ENCODE measurements at places on chromosomes 7 and 10.

DNA sequence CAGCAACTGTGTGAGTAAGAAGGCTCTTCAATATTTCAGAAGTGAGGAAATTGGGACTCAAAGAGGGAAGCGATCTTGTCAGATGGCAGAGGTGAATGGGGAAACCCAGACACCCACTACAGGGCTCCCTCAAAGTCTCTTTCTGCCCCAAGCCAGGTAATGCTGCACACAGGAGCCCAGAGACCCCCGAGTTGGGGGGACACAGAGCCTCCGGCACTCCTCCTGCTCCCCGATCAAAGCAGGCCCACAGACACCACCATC is 139.4 kb downstream of the TNS3 start:
- DNase-seq: no peak

DNA sequence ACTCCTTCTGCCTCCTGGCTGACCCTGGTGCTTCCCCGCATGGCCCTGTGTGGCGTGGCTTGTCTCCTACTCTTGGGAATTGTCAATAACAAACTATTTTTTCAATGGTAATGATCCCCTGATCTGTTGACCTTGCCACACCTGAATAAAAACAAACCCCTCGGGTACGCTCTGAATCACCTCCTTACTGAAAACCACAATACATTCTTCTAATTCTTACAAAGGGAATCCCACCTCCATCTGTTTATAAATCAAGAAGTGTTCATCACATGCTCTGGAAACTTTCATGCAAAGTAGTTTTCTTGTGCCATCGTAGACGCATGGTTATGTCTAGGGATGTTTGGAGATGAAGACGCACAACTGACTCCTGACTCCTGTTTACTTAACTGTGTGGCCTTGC is 245.8 kb downstream of the FRMD4A start:
- DNase-seq: no peak

DNA sequence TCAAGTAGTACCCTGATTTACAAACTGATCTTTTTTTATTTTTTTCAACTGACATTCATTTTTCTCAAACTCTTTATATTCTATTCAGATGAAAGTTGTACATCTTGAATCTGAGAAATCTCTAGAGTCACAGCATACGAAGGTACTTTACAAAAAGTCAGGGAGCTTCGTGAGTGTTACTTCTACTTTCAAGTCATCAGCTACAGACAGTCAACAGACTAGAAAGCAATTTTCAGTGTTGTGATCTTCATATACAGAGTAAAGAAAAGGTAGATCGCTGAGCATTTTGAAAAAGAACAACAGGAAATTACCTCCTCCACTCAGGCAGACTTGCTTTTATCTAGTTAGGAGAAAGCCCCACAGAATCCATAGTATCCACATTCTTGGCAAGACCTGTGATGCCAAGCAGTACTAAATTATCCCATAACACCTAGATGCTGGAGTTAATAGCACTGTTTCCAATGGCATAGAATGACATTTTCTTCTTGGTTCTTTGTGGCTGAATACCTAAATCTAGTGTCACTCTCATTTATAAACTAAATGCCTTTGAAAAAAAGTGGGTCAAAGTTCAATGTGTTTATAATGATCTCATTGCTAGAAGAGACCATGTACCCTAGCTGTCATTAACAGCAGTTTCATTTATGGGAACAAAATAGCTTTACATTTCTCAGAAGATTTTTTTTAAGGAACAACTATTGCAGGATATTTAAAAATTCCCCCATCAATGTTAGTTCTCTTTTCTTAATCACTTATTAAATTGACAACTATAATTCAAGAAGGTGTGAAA is 12.0 kb upstream of the ZNF800 start:
- DNase-seq: no peak

DNA sequence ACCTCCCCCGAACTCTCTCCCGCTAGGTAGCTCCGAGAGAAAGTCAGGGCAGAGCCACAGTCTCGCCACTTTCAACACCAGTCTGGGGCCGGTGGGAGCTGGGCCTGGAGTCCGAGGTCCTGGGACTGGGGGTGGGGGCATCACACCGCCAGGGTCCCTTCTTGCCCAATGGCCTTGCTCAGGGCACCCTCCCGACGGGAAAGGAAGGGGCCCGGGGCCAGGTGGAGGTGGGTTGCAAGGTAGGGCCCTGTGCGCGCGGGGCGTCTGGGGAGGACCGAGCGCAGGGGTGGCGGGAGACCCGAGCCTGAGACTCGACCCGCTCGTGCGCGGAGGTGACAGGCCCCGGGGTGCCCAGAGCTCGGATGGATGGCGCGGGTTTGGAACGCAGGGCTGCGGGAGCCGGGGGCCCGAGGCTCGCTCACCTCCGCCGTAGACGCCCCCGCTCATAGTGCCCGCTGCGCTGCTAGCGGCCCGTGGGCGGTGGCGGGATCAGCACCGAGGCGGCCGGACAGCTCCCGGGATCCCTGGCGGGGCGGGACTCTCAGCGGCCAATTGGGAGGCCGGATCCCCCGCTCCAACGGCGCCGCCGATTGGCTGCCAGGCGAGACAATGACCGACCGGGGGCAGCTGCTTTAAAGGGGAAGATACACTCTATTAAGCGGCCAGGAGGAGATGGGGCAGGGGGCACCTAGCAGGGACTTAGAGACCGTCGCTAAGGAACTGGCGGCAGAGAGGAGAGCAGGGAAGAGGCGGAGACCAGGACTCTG is at the start of gene ACTL6B:
Gene ACTL6B (minus strand): TSS at position 541 of the 767 bp plus-strand sequence. CDS start 94 bp downstream, at position 447.
- peak; percentile 63 for DNase-seq

- no peak for DNase-seq
These were observed 117.6 kb upstream of the TCF7L2 start for GRCh38 chr10:112832361-112832878.

DNA sequence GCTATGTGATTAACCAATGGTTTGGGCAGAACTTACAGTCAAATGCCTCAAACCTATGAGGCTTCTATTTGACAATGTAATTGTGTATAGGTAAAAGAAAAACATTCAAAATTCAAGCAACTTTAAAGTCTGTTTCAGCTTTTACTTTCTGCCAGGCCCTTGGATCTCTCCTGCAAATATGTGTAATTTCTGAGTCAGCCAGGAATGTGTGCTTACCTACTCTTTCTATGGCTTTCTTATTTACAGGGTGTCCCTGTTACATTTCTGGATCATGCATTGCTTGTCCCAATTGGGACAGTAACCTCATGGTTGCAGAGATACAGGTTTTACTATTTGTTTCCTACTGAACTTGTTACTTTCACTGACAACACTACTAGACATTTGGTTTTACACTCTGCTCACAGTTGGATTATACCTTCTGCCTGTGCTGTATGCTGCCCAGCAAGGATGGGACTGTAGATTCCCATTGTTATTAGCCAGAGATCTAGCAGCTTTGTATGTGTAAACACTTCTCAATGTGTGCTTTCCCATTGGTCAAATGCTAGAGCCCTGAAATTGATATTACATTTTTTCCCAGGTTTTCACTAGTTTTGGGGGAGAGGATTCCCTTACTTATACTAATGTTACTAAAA is 355.3 kb downstream of the ARL4A start:
- DNase-seq: no peak

- no peak for DNase-seq
These were observed 31.2 kb downstream of the GRK5 start for GRCh38 chr10:119238577-119238976.

DNA sequence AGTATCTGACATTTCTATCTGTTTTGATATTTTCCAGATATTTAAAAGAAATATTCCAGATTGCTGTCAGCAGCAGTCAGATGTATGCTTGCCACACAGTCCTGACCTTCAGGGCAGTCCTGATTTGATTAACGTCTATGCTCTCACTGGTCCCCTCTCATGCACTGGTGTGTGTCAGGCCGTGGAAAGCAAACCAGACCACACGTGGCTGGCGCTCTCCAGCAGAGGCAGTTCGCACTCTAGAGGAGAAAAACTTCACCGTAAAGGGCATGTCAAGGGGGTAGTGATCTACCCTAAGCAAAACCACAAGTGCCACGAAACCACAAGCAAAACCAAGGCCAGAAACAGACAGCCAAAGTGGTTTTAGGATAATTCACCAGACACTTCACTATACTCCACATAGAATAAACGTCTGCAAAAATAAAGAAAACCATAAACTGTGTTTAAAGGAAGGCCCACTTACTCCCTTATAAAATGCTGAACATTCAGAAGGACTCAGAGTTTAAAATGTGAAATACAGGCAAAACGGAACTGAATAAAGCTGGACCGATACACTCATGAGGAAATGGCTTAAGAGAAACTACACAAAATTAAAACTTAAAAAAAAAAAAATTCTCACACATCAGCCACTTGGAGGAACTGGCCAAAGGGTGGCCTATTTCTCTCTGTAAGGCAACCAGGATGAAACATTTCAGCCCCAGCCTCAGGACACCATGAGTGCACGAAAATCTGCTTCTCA is 26.4 kb downstream of the PARP12 start:
- DNase-seq: no peak

GRCh38 chr10:131937836-131938235 is 37.0 kb downstream of the PPP2R2D start:
- DNase-seq: no peak
